ENCODE measurements at places on chromosomes 4 and X.

DNA sequence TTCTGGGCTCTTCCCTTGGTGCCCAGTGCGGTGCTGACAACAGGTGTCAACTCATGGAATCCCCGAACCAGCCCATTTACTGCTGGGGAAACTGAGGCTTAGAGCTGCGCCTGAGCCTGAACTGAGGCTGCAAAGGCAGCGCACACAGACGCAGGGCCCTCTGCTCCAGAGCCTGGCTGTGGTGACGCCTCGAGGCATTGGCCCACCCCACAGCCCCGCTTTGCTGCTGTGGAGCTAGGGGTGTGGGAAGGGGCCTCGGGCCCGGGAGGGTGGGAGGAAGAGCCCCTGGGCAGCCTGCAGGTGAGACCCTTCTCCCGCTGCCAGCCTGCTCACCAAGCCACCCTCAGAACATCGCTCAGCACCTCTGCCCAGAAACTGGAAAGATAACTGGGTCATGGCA is 97.4 kb upstream of the LRPAP1 start:
- no peak for DNase-seq

GRCh38 chr4:134343081-134343480 is 141.5 kb upstream of the PABPC4L start:
- no peak for DNase-seq

GRCh38 chr4:89434364-89434988 is 126.9 kb upstream of the GPRIN3 start:
- no peak for DNase-seq

DNA sequence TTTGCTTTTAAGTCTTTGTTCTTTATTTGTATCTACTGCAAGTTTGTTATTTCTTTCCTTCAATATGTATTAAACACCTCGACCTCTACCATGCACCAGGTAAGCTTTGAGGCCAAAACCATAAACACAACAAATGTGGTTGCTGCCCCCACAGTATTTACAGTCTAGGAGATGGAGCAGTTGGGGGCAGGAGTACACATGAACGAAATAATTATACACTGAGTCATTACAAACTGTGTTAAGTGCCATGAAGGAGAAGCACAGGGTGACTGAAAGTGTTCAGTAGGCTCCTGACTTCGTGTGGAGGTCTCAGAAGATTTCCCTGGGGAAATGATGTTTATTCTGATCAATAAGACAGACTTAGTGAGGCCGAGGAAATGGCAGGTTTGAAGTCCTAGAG is 30.3 kb downstream of the SLC25A43 start:
- no peak for DNase-seq
